ENCODE measurements at places on chromosomes 16 and 17.

- no peak for DNase-seq
These were observed 245.9 kb upstream of the RPL38 start for GRCh38 chr17:73957564-73957963.

GRCh38 chr17:77429369-77429968, 288.7 kb downstream of the SEC14L1 start:
- DNase-seq = no peak

- no peak for DNase-seq
These were observed 205.2 kb upstream of the WSCD1 start for GRCh38 chr17:5864741-5865657.

GRCh38 chr16:87733190-87733589, 32.6 kb downstream of the KLHDC4 start:
- no peak for DNase-seq

GRCh38 chr17:42120161-42120769, 902 bp downstream of the KAT2A start:
- DNase-seq = no peak

DNA sequence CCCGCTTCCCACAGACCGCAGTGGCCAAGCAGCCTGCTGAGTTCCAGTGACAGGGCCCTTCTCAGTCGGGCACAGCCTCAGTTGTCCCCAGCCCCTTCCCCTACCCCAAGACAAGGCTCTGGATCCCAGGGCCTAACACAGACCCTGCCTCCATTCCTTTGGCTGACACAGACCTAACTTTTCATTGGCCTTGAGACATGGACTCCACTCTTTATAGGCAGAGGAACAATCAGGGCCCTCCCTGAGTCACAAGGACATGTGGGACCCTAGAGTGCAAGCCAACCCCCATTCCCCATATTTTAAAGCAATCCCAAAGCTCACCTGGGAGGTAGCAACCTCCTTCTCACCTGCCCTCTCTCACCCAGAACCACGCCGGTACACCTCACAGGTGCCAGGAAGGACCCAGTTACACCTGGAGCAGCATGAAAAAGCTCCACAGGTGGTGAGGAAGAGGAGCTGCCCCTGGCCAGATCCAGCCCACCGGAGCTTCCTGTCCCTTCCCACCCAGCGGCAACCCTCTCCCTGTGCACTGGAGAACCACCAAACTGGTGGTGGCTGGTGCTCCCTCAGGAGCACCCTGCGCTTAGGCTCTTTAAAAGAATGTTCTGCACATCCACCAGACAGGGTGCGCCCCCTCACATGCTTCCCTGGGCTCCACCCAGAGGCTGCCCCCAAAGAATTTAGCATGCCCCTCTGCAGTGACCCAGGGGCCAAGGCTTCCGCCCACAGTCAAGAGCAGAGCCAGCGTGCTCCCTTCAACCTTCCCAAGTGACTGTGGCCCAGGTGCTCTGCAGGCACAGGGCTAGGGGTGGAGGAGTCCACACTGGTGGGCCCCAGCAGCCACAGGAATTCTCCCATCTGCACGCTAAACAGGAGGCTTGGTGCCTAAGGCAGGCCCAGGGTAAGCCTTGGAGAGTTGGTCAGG, 3.4 kb downstream of the MNT start:
- no peak for DNase-seq

Data from stimulated activated CD4-positive, alpha-beta T cell treated with anti-CD3 and anti-CD28 coated beads, Interleukin-2, amount 100 ng/mL, for 4 hours (primary cell).